ENCODE measurements at places on chromosomes 1 and 21. TPM values are rescaled to one million over a fixed set of nuclear protein-coding genes. Genes with fewer than 3 reads are reported as not detected.
A peak's percentile ranks its signal among the peaks of the same experiment; 100 is the strongest.

- DNase-seq, result no peak
These were observed 39.0 kb upstream of the GRIK3 start for GRCh38 chr1:37073152-37073853.

GRCh38 chr1:21118167-21118566 is 58.5 kb downstream of the EIF4G3 start:
- DNase-seq, result no peak

GRCh38 chr1:61104220-61104671 is 21.9 kb downstream of the NFIA start:
- DNase-seq, result no peak

- no peak for DNase-seq
These were observed 255.3 kb upstream of the CAMK1G start for GRCh38 chr1:209328196-209328595.

DNA sequence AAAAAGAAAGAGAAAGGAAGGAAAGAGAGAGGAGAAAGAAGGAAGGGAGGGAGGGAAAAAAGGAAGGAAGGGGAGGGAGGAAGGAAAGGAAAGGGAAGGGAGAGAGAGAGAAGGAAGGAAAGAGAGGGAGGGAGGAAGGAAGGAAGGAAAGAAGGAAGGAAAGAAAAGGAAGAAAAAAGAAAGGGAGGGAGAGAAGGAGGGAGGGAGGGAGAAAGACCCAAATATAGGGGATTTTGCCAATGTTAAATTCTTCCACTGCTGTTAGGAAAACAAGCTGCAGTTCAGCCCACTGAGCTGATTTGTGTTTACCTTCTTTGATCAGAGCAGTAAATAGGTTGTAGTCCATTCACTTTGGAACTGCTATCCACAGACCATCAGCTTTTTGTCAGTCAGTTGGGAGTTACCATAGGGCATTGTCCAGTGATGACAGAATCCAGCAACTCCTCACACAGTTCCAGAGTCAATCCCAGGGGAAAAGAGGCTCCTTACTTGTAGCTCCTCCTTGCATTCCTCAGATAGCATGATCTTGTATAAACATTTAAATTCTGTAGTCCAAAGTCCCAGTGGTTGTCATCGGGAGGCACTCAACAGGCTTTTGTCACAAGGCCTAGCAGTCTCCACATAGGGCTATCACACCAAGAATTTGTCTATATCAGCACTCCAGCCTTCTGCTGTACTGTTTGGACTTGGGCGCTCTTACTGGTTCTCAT is 13.5 kb upstream of the PPP1R8 start:
- no peak for DNase-seq

DNA sequence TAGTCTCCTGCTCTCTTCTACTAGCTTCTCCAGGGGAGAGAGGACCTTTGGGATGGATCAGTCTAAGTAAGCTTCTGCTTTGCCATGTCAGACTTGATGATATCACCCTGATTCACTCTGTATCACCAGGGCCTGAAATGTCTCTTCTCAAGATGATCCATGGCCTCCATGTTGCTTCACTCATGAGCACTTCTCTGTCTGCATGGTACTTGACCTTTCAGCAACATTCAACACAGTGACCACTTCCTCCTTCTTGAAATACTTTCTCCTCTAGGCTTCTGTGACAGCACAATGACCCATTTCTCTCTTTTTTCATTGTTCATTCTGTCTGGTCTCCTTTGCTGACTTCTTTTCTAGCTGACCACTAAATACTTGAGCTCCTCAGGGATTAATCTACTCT is 35.3 kb upstream of the NGF start:
- DNase-seq, result no peak

C1orf116 gene
- not detected for total RNA-seq

DNA sequence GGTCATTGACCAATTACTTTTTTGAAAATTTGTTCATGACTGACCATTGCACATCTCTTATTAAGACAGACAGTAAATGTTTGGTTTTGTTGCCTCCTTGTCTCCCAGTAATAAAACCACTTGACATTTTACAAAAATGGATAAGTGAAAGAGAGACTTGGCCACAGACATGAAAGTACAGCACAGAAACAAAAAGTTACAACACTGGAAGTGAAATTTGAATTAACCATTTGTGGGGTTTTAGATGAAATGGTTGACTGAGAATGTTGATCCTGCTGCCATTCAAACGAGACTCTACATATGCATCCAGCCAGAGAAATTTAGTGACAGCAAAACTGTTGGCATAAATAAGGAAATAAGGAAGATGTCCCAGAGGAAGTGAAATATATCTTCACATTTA is 79.3 kb upstream of the B3GALT2 start:
- no peak for DNase-seq

DNA sequence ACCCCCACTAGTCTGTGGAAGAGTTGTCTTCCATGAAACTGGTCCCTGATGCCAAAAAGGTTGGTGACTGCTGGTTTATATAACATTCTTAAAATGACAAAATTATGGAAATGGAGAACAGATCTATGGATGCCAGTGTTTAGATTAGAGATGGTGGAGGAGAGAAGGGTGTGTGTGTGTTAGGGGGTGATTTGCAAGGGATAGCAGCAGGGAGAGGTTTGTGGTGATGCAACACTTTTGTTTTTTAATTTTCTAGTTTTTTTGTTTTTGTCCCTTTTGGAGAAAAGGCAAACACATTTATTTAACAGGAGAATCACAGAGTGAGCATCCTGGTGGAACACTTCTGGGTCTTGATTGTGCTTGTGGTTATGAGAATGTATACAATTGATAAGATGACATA is 143.8 kb downstream of the RPS6KC1 start:
- DNase-seq, result no peak

TMEM240 gene
- total RNA-seq, result 0.58 TPM

KIF14 gene
- 17.8 TPM for total RNA-seq

DNA sequence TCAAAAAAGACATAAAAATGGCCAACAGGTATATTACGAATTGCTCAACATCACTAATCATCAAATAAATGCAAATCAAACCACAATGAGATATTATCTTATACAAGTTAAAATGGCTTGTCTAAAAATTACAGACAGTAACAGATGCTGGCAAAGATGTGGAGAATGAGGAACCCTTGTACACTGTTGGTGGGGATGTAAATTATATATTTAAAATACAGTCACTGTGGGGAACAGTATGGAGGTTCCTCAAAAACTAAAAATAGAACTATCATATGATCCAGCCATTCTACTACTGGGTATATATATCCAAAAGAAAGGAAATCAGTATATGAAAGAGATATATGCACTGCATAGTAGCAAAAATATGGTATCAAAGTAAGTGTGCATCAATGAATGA is 1037.2 kb upstream of the B3GALT2 start:
- no peak for DNase-seq

ZBTB8OS gene
- 53.2 TPM for total RNA-seq

GRCh38 chr1:107835151-107835670 is 129.8 kb downstream of the VAV3 start:
- no peak for DNase-seq

DNA sequence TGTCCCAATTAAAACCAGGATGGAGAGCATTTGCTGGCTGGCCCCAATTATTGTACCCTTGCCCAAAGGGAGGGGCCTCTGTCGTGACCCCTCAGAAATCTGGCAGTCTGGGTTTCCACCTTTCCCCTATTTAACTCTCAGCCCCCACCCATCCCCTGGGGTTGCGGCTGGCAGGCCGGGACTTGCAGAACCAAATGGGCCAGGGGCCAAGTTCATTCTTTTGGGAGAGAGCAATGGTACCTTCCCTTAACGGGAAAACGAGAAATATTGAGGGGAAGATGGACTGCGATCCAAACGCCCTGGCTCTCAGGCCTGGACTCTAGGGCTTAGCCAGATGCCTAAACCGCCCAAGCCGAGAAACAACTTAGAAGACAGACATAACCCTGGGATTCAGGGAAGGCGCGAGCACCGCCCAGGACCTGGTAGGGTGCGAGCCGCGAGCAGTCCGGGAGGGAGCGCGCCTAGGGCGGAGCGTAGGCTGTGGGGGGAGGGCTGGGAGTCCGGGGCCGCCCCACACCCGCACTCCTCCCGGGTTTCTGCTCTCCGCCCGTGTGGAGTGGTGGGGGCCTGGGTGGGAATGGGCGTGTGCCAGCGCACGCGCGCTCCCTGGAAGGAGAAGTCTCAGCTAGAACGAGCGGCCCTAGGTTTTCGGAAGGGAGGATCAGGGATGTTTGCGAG is at the start of gene SLC27A3:
SLC27A3 (plus strand) TSS at position 628 of the 678 bp plus-strand sequence. CDS start 91 bp downstream, outside the sequence.
- no peak for DNase-seq

GRCh38 chr1:201535046-201535918 is 3.6 kb upstream of the NAV1 start:
- DNase-seq, result no peak

RNU1-2 gene
- 1,082 TPM for total RNA-seq

DNA sequence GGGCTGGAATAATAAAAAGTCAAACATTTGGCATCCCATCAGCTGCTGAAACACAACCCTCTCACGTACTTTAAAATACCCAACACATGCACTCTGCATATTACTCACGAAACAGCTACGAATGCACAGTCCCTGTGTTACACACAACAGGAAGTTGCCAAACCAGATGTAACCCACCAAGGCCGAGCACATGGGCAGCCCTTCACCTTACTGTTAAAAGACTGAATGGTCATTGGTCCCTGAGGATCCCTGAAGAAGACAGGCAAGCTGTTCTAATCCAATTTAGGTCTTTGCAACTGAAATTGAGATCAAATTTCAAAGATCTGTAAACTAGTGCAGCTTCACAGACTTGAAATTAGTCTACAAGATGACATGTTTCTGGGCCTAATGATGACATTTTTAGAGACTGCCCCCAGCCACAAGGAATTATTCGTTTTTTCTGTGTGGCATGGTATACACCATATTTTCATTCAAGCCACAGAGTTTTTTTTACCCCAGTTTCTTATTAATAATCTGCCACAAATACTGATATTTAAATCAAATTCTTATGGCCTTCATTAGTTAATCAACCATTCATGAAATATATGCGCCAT is 25.6 kb upstream of the IER5 start:
- DNase-seq, result peak; percentile 18

GRCh38 chr1:3244927-3245315 is 175.9 kb downstream of the PRDM16 start:
- DNase-seq, result no peak

GRCh38 chr1:15946571-15947381 is 29.1 kb downstream of the ZBTB17 start:
- no peak for DNase-seq

GPR52 gene
- total RNA-seq, result 0.57 TPM

OR2T2 gene
- total RNA-seq, result not detected

- no peak for DNase-seq
These were observed 18.7 kb downstream of the FOXJ3 start for GRCh38 chr1:42316292-42316691.

CLEC20A gene
- not detected for total RNA-seq

KIF21B gene
- 58.1 TPM for total RNA-seq

ANGPTL7 gene
- total RNA-seq, result not detected

GRCh38 chr1:248696261-248696660 is 6.3 kb downstream of the OR14I1 start:
- no peak for DNase-seq

- no peak for DNase-seq
These were observed 6.2 kb downstream of the TACSTD2 start for GRCh38 chr1:58570817-58571216.

DNA sequence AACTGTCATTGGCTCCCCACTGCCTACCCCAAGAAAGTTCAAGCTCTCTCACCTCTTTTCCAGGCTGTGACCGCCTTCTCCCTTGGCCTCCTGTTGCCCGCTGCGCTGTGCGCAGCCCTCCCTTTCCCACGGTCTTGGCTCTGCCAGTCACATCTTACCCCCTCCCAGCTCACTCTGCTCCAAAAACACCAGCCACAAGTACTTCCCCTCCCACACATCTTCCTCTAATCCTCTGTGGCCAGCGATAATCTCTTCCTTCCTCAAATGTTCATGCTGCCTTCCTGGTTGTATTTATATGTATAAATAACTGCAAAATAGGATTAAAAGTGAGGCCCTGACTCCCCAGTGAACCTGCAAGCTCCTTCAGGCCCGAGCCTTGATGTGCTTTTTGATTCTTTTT is 81.8 kb downstream of the AJAP1 start:
- no peak for DNase-seq

- DNase-seq, result no peak
These were observed 23.5 kb downstream of the GLIS1 start for GRCh38 chr1:53715478-53715877.

- DNase-seq, result no peak
These were observed 486.6 kb downstream of the SETD4 start for GRCh38 chr21:35573472-35574374.

MEGF6 gene
- total RNA-seq, result 4.6 TPM

GRCh38 chr1:10204003-10204642 is 6.2 kb upstream of the KIF1B start:
- no peak for DNase-seq

DNA sequence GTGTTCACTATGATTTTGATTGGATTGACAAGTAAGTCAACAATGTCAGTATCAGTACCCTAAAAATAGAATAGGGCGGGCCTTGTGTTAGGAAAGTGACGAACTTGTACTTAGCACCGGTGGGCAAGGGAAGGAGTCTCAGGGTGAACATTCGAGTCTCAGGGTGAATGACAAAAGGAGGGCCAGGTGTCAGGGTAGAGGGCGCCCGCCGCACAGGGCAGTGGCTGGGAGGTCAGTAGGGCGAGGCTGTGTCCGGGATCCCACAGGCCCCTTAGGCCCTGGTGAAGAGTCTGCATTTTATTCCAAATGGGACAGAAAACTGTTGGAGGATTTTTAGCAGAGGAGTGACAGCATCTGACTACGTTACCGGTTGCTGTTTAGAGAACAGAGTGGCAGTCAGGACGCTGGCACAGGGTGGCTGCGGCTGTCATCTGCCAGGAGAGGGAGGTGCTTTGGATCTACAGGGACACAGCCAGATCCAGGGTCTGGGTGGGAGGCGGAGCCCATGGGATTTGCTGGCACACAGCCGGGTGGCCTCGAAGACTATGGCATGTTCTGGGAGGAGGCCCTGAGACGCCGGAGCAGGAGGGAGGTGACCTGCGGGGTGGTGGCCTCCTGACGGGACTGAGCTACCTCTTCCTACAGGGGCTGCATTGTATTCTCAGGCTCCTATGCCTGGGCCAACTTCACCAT is 11.0 kb downstream of the AGTRAP start:
- no peak for DNase-seq

GRCh38 chr1:219476716-219477115 is 136.2 kb downstream of the ZC3H11B start:
- no peak for DNase-seq

DNA sequence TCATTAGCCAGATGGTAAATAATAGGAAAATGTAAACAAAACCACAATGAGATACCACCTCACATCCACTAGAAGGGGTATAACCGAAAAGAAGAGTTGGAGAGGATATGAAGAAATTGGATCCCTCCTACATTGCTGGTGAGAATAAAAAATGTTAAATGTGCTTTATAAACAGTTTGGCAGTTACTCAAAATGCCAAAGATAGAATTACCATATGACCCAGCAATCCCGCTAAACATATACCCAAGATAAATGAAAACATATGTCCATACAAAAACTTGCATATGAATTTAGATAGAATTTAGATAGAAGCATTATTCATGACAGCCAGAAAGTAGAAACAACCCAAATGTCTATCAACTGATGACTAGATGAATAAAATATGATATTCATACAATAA is 4.4 kb upstream of the FMO2 start:
- no peak for DNase-seq

All from activated naive CD4-positive, alpha-beta T cell treated with anti-CD3 and anti-CD28 coated beads, Interleukin-2, amount 50 U/mL, for 72 hours (primary cell).